ENCODE measurements at places on chromosomes 13 and 19.
A peak's percentile ranks its signal among the peaks of the same experiment; 100 is the strongest.

DNA sequence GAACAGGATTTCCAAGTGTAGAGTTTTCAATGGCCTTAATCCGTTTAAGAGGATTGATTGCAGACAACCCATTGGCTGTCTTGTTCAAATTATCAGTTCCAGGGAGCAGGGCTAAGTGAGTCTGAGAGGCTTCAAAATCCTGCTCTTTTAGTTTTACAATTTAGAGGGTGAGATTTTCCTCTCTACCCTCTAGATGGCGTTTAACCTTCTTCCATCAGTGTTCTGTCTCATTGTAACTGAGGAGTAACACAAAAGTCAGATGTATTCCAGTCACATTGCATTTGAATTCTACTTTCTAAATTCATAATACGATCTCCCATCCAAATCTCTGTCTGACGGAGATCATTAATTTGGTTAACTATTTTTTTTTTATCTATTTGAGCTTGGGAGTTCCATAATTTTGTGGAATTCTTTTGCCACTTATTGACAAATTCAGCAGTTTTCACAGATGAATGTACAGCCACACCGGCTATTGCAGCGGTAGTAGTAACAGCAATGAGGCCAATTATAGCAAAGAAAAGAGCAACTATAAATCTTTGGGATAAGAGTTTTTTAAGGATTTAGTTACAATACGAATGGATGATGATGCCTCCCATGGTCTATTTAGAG is 7.8 kb upstream of the C19orf84 start:
- DNase-seq, result peak; percentile 46

GRCh38 chr13:63307228-63307627 is 1891.6 kb upstream of the PCDH20 start:
- no peak for DNase-seq

- peak; percentile 69 for DNase-seq
These were observed at the start of gene ADAMTSL5 for GRCh38 chr19:1512671-1513498. ADAMTSL5 (minus strand) TSS chr19:1513019; CDS start chr19:1510943, 2,076 bp downstream.

DNA sequence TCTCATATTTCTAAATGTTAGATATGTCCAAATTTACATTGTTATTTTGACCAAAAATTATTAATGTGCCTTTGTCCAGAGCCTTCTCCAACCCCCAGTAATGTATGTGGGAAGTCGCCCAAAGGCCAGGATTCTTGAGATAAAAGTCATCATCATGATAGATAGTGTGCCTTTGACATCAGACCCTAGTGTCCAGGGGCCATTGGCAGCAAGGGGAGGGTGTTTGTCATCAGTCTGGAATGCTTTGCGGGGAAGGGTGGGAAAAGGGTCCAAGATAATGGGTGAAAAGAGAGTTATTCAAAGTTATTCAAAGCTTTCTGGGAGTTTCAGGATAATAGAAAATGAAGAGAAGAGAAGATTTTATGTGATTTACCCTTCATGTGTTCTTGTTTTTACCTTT is 909.5 kb upstream of the GPC6 start:
- DNase-seq, result no peak

Measured in CD4-positive, alpha-beta T cell treated with Interleukin-10 for 1 hour (primary cell).